ENCODE measurements at places on chromosomes 4 and X.

GRCh38 chr4:2334826-2335728, 73.2 kb upstream of the MXD4 start:
- DNase-seq: no peak

GRCh38 chrX:15464704-15465103, 28.4 kb downstream of the PIR start:
- no peak for DNase-seq

GRCh38 chr4:145307763-145308430, 127.5 kb upstream of the OTUD4 start:
- no peak for DNase-seq

- DNase-seq: no peak
Measured at GRCh38 chr4:92357966-92358365, 54.2 kb downstream of the GRID2 start.

GRCh38 chr4:126560794-126561193, 1072.0 kb upstream of the INTU start:
- no peak for DNase-seq

DNA sequence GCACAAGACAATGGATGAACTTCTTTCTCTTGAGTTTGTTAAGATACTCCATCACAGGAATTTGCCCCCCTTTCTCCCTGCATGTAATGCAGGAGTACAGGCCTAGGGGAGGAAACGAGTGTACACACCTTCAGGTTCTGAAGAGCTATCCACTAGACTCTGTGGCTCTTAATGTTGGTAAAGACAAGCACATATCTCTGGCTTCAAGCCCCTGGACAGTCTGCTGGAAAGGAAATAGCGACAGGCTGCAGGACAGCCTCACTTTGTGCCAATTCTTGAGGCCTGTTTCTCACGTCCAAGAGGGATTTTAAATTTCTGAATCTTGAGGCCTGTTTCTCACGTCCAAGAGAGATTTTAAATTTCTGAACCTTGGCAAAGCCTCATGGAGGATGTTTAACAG, 87.1 kb downstream of the RLIM start:
- DNase-seq: no peak

DNA sequence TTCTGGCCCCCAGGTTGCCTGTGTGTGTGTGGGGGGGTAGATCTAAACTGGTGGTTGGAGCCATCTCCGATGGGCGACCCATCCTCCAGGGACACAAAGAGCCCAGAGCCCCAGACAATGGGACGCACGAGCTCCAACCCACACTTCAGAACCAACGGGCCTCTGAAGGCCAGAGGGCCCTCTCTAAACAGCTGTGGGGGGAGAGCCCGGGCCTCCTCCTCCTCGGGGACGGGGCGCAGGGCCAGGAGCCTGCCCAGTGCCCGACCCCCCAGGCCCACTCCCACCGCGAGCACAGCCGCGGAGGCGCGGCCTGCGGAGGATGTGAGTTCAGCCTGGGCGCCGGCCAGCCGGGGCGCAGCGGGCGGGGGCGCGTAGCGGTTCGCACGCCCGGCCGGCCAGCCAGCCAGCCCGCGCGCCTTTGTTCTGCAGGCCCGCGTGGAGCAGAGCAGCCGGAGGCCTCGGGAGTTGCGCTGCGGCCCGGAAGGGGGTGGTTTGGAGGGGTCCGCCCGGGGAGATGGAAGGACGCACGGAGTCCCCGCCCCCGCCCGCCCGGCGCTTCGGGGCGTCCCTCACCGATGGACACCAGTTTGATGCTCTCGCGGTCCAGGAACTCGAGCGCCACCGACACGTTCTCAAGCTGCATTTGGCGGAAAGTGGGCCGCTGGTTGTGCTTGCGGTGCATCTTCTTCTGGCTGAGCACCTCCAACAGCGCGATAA, 4.0 kb downstream of the FLNA start:
- no peak for DNase-seq

DNA sequence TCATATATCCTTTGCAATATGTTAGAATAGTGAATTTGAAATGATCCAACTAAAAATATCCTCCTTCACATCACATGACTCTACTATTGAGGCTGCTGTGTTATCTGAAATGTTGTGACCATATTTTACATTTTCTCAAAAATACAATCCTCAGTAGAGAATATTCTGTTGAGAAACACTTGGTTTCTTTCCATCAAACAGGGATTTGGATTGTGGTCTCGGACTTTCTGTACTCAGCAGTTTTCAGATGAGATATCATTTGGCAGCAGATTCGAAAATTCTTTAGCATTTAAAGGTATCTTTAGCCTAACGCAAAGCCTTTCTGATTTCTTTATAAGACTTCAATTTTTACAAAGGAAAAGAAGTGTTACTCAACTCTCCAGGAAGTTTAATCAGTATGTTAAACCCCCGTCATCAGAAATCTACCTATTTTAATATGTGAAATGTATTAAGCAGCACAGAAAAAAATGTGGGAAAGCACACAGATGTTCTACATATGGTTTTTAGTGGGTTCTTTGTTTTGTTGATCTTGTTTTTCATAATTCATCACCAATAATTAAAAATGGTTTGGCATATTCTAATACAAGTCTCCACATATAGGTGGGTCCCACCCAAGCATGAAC, 55.4 kb upstream of the ANXA3 start:
- DNase-seq: no peak

DNA sequence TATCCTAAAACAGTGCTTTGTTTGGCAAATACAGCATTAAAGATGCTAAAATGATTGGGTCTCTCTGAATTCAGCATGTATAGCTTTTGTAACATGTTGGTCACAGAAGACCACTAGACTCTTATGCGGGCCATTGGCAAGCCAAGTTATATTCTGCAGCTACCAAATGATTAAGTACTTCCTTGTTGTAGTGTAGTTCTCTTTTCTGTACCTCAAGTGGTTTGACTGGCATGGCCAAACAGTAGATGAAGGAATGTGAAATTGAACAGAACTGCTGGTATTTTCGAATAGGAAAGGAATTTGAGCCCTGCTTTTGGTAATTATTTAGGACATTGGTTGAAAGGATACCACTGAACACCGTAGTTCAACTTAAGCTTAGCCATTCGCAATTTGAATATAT, 193.9 kb upstream of the GPC4 start:
- no peak for DNase-seq

DNA sequence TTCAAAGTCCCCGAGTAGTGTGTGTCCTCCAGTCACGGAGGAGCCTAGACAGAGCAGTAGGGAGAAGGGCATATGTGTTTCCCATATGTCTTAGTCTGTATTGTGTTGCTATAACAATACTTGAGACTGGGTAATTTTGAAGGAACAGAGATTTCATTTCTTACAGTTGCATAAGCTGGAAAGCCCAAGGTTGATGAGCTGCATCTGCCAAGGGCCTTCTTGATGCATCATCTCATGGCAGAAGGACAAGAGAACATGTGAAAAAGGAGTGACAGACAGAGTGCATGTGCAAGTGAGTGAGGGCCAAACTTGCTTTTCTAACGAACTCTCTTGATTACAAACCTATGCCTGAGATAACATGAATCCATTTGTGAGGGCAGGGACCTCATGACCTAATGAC, 243.4 kb downstream of the ARHGAP10 start:
- DNase-seq: no peak

DNA sequence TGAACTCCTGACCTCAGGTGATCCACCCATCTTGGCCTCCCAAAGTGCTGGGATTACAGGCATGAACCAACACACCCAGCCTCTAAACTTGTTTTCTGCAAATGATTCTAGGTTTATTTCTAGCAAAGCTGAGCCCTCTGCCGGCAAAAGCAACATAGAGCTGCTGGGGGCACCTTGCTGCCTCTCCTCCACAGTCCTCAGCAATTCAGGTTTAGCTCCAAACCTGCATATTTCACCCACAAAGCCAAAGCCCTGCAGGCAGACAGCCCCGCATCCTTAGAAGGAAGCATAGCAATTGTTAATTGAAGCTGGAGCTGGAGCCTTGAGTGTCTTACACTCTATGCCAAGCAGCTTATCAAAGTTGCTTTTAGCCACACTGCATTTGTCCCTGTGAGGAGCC, 24.9 kb upstream of the OCIAD2 start:
- no peak for DNase-seq

- no peak for DNase-seq
Measured at GRCh38 chr4:184819786-184820185, 6.0 kb downstream of the ACSL1 start.

DNA sequence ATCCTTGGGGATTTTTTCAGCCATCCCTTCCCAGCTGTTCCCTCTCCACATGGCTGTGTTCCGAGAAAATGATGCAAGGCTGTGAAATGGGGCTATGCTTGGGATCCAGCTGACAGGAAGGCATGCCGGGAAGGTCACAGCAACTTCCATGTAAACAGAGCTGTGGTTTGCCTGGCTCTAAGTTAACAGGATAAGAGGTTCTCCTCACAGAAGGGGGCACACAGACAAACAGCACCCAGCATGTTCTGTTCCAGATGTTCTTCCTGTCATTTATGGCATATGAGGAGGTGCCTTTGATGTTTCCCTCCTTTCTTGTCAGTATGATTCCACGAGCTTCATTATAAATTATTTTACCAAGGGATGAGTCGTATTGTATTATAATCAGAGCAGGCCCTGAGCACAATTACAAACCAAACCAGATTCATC, 220.7 kb downstream of the ANTXR2 start:
- no peak for DNase-seq

GRCh38 chrX:130060122-130061069, 49.9 kb downstream of the ELF4 start:
- peak; percentile 61 for DNase-seq

- DNase-seq: peak; percentile 10
Measured at GRCh38 chr4:185634066-185634652, 98.9 kb upstream of the PDLIM3 start.

DNA sequence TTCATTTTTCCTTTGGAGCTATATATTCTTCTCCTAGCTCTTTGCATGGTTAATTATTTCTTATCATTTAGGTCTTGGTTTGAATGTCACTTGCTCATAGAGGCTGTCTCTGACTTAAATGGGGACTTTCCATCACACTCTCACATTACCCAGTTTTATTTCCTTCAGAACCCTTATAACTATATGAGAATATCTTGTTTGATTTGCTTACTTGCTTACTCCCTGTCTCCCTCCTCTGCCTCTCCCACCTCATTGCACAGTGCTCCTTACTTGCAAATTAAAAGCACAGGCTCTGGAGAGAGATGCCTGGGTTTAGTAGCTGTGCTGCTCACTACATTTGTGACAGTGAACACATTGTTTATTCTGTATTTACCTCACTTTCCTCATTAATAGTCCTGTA, 174.6 kb downstream of the SOWAHB start:
- peak; percentile 10 for DNase-seq

DNA sequence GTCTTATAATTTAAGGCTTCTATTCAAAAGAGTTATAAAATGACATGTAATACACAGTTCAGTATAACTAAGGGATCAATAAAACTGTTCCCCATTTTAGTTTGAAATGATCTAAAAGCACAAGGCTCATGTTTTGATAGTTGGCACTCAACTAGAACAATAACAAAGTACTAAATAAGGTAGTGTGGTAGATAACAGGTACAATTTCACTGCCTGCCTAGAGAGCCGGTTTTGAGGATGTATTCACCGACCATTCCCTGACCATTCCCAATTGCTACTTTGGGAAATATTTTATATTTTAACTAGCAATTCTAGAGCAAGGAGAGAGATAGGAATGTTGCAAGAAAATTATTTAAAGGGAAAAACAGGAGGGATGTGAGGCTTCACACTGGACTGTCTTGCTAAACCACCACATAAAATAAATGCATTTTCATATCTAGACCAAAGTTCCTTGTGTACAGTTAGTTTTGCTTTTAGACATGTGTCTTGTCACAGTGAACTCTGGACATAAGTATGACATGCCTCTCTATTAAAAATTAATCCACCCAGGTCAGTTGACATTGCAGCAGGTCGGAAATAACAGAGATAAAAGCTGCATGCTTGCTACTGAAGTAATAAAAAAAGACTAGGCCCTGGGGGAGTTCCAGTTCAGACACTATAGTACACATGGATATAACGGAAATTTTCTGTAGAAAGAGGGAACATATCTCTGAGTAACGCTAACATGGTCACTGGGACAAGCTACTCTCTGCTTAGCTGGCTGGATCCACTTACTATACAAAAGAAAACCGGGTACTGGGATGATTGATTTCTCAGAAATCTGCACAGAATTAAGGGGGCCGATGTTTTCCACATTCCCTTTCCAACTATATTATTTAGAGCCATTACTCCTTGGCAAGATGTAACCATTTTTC, 56.3 kb upstream of the NAP1L5 start:
- no peak for DNase-seq

GRCh38 chr4:108204518-108204917, 35.8 kb upstream of the LEF1 start:
- no peak for DNase-seq

DNA sequence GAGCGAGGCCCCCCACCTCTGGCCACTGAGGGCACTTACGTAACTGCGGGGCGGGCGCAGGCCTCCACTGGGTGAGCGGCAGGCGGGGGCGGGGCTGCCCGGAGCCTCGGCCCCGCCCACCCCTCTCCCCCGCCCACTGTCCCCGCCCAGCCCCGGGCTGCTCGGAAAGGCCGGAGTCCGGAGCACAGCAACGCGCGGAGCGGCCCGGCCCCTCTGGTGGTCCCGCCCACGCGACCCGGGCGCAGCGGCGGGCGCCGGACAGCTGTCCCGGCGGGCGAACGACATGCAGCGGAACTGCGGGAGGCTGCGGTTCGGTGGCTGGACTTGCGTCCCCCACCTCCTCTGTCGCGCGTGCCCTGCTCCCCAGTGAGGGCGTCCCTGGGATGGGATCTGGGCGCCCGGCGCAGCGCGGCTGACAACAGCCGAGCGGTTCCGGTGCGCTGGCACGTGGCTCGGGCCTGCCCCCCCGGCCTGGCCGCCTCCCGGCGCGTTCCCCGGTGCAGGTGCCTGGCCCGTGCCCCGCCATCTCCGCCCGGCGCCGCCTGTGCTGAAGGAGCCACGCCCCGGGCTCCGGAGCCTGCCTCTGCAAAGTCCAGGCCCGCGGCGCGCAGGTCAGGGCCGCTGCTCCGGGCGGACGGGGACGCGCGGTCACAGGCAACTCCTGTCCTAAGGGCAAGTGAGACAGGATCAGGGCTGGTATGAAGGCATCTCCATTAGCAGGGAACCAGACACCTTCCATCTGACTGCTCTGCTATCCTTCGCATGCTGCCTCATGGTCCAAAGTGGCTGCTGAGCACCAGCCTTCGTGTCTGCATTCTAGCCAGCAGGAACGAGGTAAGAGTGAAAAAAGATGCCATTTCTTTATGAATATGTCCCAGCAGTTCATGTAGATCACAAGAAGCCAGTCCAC, 21.8 kb upstream of the JAKMIP1 start:
- no peak for DNase-seq

DNA sequence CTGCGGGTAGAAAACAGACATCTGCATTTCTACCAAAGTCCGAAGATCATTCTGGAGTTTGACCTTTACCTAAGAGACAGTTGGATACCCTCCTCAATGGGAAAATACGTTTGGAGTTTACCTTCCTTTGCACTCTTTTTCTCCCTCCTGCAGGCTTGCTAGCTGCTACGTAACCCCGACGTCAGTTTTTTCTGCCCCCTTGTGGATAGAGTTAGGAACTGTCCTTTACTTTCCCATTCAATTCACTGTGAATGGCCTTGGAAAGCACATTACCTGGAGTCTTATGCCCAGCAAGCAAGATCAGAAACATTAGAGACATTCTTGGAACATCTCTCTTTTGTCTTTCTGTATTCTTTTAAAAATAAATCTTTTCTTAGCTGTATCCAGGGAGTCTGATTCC, 250.7 kb downstream of the NAP1L3 start:
- peak; percentile 23 for DNase-seq
